Cardiac muscle cell (in vitro differentiated cells and primary cell): ENCODE measurements at places on chromosomes 5 and 9.

GRCh38 chr5:179746872-179747271 is 14.2 kb downstream of the MAML1 start:
- H3K4me3 ChIP-seq = no peak overlapping the region
- H3K27ac ChIP-seq = peak overlapping the region; percentile 38
- no peak for DNase-seq
- H3K4me1 ChIP-seq = peaks cover 9% of the 10 kb centered on the region

DNA sequence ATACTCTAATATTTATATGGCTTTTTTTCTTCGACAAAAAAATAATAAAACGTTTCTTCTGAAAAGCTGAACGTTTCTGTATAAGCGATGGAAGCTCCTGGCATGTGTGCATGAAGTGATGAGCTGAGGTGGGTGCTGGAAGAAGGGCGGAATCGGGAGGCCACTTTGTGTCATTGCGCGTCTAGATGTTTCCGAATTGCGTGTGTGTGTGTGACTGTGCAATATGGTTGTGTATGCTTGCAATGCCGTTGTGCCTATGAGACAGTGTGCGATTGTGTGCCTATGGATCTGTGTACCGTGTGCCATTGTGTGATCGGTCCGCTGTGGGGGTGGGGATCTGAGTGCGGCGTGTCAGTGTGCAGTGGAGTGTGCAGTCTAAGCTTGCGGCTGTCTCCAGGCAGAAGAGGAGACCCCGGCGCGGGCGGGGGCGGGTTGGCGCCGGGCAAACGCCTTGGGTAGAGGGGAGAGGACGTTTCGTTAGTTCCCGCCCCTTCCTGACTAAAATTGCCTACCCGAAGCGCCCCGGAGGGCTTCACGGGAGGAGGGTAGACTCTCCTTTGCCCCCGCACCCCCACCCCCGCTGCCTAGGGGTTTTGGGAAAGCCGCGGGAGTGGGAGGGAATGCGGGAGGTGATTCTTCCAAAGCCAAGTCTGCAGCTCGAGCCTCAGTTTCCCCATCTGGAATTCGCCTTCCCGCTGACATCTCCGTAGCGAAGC is 24.2 kb downstream of the PCDHGC5 start:
- peaks cover 15% of the 10 kb centered on the region for H3K4me1 ChIP-seq
- H3K36me3 ChIP-seq = no peaks in the 10 kb centered on the region
- H3K27me3 ChIP-seq = no peaks in the 10 kb centered on the region
- H3K4me3 ChIP-seq = peak overlapping the region; percentile 47
- DNase-seq = peak; percentile 54

- H3K36me3 ChIP-seq = no peaks in the 10 kb centered on the region
- no peaks in the 10 kb centered on the region for H3K27me3 ChIP-seq
- no peak overlapping the region for H3K4me3 ChIP-seq
- H3K27ac ChIP-seq = no peak overlapping the region
- no peaks in the 10 kb centered on the region for H3K4me1 ChIP-seq
Observed at GRCh38 chr9:87629104-87629503, 96.8 kb upstream of the CTSL start.

DNA sequence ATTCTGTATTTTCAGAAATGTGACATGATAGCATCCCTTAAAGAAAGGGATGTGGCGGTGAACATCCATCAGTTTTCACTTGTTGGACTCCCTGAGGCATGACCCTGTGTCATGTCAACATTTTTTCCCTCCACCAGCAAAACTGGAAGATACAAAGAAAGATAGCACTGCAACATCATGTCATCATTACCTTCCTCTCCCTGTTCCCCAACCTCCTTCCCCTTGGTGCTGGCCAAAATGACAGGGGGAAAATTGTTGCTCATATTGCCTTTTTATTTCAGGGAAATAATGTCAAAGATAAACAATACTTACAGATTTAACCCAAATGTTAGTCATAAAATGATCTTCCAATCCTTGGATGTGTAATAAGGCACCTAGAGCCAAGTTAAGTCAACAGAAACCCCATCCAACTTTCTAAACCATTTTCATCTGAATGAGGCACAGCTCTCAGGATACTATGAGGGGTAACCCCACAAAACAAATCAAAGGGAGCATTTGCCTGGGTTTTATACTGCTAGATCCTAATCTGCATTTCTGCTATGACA is 644.3 kb downstream of the ACTL7B start:
- no peaks in the 10 kb centered on the region for H3K27me3 ChIP-seq
- no peak overlapping the region for H3K4me3 ChIP-seq

- peaks cover 12% of the 10 kb centered on the region for H3K36me3 ChIP-seq
- H3K27me3 ChIP-seq = no peaks in the 10 kb centered on the region
- DNase-seq = no peak
- no peak overlapping the region for H3K27ac ChIP-seq
- no peak overlapping the region for H3K4me3 ChIP-seq
Observed at GRCh38 chr9:137012694-137013570, 15.1 kb downstream of the ABCA2 start.

GRCh38 chr9:134570711-134571325 is 70.8 kb upstream of the COL5A1 start:
- H3K4me3 ChIP-seq = no peak overlapping the region
- H3K27ac ChIP-seq = peak overlapping the region; percentile 28
- H3K36me3 ChIP-seq = no peaks in the 10 kb centered on the region
- DNase-seq = no peak

DNA sequence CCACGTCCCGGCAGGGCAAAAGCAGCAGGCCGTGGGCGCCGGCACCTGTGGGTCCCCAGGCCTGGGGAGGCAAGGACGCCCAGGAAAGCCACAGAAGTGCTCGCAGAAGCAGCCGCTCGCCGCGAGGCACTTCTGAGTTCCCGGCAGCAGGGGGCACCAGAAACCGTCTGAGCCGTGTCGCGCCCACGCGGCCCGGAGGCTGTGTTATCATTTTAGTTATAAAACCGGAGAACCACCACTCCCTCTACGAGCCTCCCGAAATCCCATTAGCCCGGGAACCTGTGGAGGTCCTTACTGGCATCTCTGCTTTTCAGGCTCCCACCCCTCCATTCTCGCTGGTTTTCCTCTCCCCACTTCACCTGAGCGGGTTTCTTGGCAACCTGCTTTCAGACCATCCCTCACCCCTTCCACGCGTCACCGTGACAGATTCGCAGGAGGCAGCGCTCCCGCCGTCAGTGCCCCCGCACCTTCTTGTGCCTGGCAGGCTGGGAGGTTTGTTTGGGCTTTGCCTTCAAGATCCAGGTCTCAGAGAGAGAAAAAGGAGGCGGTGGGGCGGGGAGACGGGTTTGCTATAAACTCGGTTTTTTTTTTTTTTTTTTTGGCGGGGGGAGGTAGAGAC is 2.3 kb downstream of the GDNF start:
- peaks cover 100% of the 10 kb centered on the region for H3K27me3 ChIP-seq
- H3K36me3 ChIP-seq = no peaks in the 10 kb centered on the region
- H3K27ac ChIP-seq = no peak overlapping the region
- DNase-seq = peak; percentile 81
- peaks cover 5% of the 10 kb centered on the region for H3K4me1 ChIP-seq

DNA sequence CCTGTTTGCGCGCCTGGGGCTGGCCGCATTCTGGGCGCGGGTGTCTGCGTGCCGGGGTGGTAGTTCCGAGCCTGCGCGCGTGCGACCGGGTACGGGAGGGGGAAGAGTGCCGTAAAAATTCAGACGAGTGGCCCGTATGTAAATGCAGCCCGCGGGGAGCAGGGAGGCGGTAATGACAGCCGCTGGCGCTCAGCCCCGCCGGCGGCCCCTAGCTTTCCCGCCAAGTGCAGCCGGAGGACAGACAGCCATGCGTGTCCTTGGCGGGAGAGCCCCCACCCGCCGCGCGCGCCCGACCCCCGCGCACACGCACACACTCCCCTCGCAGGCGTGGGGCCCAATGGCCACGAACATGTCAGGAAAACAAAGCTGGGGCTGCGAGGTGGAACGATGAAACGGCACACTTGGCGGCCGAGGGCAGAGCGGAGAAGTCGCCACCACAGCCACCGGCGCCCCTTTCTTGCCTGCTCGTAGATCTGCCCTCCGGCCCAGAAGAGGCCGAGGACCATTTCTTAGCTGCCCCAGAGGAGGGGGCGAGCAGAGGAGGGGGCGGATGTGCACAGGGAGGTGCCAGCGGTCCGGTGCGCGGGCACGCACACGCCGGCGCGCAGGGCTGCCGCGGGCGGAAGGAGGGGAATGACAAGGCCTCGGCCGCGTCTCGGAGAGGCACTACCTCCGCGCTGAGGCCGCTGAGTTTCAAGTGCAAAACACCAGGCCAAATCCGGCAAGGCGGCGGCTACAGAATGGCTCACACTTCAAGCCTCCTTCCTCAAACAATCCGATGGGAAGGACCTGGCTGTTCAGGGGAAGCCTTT is 208.4 kb downstream of the MEF2C start:
- no peak overlapping the region for H3K27ac ChIP-seq
- H3K4me1 ChIP-seq = no peaks in the 10 kb centered on the region
- H3K27me3 ChIP-seq = peaks cover 100% of the 10 kb centered on the region
- peak overlapping the region; percentile 39 for H3K4me3 ChIP-seq

DNA sequence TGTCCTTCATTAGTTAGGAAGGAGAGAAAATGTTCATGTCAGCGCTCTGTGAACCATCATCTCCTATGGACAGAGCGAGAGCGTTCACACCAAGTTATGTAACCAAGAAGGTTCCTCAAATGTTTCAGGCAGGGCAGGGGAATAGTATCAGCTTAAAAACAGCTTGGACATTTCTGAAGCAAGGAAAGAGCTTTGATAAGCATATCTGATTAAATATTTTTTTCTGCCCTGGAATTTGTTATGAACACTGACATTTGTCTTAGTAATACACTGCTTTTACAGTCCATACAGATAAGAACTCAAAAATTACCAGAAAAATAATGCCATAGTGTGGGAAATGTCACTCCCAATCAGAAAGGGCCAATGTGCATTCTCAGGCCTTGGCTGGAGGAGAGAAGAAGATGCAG is 66.3 kb upstream of the LIFR start:
- H3K27ac ChIP-seq = no peak overlapping the region
- no peak overlapping the region for H3K4me3 ChIP-seq
- H3K4me1 ChIP-seq = no peaks in the 10 kb centered on the region
- DNase-seq = no peak
- H3K27me3 ChIP-seq = no peaks in the 10 kb centered on the region

GRCh38 chr5:108681079-108681921 is 66.4 kb upstream of the FER start:
- peak overlapping the region; percentile 76 for H3K27ac ChIP-seq
- no peaks in the 10 kb centered on the region for H3K27me3 ChIP-seq
- H3K36me3 ChIP-seq = no peaks in the 10 kb centered on the region
- no peak overlapping the region for H3K4me3 ChIP-seq
- peak; percentile 69 for DNase-seq

- H3K4me1 ChIP-seq = no peaks in the 10 kb centered on the region
- H3K36me3 ChIP-seq = no peaks in the 10 kb centered on the region
- H3K27ac ChIP-seq = no peak overlapping the region
Observed at GRCh38 chr5:40288800-40289485, 390.8 kb upstream of the PTGER4 start.

DNA sequence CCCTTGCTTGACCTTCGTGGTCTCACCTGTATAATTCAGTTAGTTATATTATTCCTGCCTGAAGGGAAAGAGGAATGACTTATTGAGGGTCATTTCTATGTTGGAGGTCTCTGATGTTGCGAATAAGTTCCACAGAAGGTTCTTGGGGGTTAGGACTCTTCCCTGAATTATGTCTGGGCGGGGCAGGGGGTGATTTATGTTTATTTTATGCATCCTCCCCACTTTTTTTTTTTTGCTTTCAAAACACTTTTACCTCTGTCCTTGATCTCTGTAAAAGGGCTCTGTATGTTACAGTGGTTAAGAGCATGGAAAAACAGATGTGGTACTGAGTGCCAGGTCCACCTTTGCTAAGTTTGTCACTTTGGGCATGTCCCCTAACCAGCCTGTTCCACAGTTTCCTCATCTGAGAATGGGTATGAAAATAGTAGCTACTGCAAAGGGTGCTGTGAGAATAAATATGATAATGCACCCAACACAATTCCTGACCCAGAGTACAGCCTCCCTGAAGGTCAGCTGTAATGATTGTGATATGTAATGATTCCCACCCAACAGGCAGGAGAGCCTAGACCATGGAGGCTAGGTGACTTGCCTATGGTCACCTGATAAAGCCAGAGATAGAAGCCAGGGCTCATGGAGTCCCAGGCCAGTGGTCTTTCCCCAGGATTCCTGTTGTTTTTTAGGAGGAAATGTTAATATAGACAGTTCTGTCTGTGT is 54.8 kb downstream of the SLC22A5 start:
- H3K36me3 ChIP-seq = no peaks in the 10 kb centered on the region
- no peak overlapping the region for H3K27ac ChIP-seq
- no peak for DNase-seq
- no peaks in the 10 kb centered on the region for H3K27me3 ChIP-seq
- peaks cover 20% of the 10 kb centered on the region for H3K4me1 ChIP-seq

DNA sequence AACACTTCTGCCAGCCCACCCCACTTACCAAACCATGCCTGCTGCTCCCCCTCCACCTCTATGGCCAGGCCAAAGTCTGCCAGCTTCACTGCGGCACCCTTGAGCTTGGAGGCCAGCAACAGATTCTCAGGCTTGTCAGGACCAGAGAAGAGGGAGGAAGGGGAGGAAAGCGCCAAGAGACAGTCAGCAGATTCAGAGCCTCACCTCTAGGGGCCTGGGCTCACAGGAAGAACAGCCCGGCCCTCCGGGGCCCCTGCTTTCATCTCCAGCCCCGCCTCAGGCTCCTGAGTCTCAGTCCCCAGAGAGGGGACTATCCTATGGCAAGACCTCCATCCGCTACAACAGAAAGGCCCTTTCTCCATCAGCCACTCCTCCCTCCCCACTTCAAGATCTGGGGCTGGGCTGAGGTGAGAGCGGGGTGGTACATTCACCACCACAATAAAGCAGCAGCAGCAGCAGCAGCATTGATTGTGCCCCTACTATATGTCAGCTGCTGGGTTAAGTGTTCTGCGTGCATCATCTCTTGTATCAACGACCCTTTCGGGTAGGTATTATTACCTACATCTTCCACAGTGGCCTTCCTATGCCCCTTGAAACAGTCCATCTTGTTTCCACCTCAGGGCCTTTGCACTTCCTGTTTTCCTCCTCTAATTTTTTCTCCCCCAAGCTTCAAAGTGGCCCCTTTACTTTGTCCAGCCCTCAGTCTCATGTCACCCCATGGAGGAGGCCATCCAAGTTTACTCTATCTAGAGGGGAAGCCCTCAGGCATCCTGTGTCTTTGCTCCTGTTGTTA is 36.0 kb downstream of the CAMK2A start:
- H3K4me3 ChIP-seq = no peak overlapping the region
- peak overlapping the region; percentile 89 for H3K27ac ChIP-seq
- peaks cover 47% of the 10 kb centered on the region for H3K4me1 ChIP-seq
- H3K36me3 ChIP-seq = no peaks in the 10 kb centered on the region
- no peaks in the 10 kb centered on the region for H3K27me3 ChIP-seq

- peaks cover 4% of the 10 kb centered on the region for H3K4me1 ChIP-seq
- no peaks in the 10 kb centered on the region for H3K27me3 ChIP-seq
- no peak overlapping the region for H3K27ac ChIP-seq
- H3K36me3 ChIP-seq = no peaks in the 10 kb centered on the region
Observed at GRCh38 chr9:120734607-120735410, 20.5 kb upstream of the MEGF9 start.

DNA sequence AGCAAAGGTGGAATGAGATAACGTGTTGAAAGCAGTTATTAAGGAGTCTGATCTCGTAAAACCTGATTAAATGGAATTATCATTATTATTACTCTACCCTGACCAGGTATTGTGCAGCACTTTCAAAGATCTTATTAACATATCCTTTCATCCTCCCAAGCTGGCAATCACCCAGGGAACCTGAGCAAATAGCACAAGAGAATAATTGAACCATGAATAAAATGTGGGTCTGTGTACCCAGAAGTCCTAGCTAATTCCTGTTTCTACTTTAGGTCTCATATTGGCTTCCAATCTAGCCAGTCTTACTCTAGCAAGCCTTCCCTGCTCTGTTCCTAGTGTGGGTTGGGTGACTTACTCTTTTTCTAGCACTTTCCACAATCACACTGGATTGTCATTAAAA is 162.2 kb upstream of the STK32A start:
- DNase-seq = no peak
- H3K4me1 ChIP-seq = no peaks in the 10 kb centered on the region
